ENCODE measurements at places on chromosomes 13 and 19.

DNA sequence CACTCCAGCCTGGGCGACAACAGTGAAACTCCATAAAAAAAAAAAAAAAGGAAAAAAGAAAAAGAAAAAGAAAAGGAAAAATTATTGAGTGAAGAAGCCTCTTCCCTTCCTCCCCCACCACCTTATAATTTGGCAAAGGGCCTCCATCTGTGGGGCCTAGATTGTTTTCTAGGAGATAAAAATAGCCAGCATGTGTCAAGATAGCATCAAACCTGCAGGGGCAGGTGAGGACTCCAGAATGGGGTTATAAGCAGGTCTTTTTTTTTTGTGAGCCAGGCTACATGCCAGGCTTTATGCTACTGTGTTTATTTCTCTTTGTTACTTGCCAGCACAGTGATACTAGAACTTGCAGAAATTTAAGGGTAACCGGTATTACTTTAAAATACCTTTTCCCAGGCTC is 11.7 kb upstream of the TRIM13 start:
- no peak for DNase-seq
- H3K27me3 ChIP-seq, result no peaks in the 10 kb centered on the region
- H3K4me1 ChIP-seq, result peaks cover 10% of the 10 kb centered on the region
- no peak overlapping the region for H3K4me3 ChIP-seq
- H3K36me3 ChIP-seq, result peaks cover 5% of the 10 kb centered on the region

DNA sequence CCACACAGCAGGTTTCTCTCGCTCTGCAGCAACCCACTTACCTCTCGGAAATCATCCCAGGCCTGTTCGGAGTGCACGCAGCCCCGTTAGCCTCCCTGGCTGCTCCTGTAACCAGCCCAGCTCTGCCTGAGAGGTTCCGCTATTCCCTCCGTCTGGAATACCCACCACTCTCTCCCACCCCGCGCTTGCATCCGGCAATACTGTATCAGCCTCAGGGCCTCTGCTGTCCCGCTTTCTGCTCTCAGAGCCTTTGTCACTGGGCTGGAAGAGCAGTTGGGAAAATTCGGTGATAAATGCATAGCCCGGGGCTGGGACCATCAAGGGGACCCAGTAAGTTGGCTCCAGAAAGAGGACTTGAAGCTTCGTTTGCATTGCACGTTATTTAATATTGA is 759 bp upstream of the TLE6 start:
- H3K36me3 ChIP-seq, result no peaks in the 10 kb centered on the region
- no peaks in the 10 kb centered on the region for H3K27me3 ChIP-seq
- H3K27ac ChIP-seq, result peak overlapping the region; percentile 65
- H3K4me3 ChIP-seq, result peak overlapping the region; percentile 51

DNA sequence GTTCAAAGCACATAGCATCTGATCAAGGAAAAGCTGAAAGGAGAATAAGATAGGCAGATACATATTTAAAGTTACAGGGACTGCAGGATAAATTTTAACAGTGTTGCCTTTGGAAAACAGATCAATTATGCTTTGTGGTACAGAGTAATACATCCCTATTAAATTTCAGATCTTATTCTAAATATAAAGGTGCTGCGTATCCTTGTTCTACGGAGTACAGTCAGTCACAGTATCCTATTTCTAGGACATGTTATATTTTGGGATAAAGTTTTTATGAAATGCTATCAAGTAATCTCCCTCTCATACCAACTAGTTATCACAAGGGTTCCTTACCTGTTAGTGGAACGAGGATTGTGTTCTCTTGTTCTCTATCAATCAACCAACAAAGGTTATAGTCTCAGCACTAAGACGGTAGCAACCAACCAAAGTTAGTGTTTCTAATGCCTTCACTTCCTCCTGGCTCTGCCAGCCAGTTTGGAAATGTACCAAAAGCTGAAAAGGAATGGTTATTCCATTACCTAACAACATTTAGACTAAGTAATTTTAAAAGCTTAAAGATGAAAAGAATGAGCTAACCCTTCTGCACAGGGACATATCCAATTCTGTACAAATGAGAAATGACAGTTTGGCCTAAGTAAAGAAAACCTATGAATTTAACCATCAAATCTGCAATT is 35.2 kb downstream of the TSC22D1 start:
- no peaks in the 10 kb centered on the region for H3K36me3 ChIP-seq
- H3K27me3 ChIP-seq, result no peaks in the 10 kb centered on the region
- no peak overlapping the region for H3K27ac ChIP-seq
- H3K4me3 ChIP-seq, result no peak overlapping the region
- peaks cover 11% of the 10 kb centered on the region for H3K4me1 ChIP-seq

- H3K27me3 ChIP-seq, result no peaks in the 10 kb centered on the region
- DNase-seq, result no peak
- H3K4me1 ChIP-seq, result peaks cover 52% of the 10 kb centered on the region
- H3K4me3 ChIP-seq, result no peak overlapping the region
- H3K36me3 ChIP-seq, result no peaks in the 10 kb centered on the region
Measured at GRCh38 chr13:36885901-36886300, 34.1 kb downstream of the SMAD9 start.

- H3K4me3 ChIP-seq, result no peak overlapping the region
- no peaks in the 10 kb centered on the region for H3K27me3 ChIP-seq
- DNase-seq, result no peak
- no peak overlapping the region for H3K27ac ChIP-seq
- H3K4me1 ChIP-seq, result peaks cover 6% of the 10 kb centered on the region
Measured at GRCh38 chr13:68185444-68186141, 955.5 kb upstream of the PCDH9 start.

- no peak overlapping the region for H3K4me3 ChIP-seq
- no peaks in the 10 kb centered on the region for H3K27me3 ChIP-seq
- H3K4me1 ChIP-seq, result no peaks in the 10 kb centered on the region
- no peak for DNase-seq
- no peaks in the 10 kb centered on the region for H3K36me3 ChIP-seq
Measured at GRCh38 chr19:50573741-50574461, 5.7 kb upstream of the LRRC4B start.

DNA sequence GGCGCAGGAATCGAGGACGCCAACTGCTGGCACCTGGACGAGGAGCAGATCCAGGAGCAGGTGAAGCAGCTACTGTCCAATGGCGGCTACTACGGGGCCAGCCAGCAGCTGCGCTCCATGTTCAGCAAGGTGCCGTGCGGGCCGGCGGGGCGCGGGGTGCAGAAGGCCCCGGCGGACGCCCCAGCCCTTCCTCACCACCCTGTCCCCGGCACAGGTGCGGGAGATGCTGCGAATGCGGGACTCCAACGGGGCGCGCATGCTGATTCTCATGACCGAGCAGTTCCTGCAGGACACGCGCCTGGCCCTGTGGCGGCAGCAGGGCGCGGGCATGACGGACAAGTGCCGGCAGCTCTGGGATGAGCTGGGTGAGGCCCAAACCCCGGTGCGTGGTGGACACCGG is 13.6 kb downstream of the ZSWIM4 start:
- no peak for DNase-seq
- peaks cover 49% of the 10 kb centered on the region for H3K36me3 ChIP-seq
- H3K27me3 ChIP-seq, result no peaks in the 10 kb centered on the region
- no peak overlapping the region for H3K4me3 ChIP-seq
- no peak overlapping the region for H3K27ac ChIP-seq
- H3K4me1 ChIP-seq, result peaks cover 5% of the 10 kb centered on the region

DNA sequence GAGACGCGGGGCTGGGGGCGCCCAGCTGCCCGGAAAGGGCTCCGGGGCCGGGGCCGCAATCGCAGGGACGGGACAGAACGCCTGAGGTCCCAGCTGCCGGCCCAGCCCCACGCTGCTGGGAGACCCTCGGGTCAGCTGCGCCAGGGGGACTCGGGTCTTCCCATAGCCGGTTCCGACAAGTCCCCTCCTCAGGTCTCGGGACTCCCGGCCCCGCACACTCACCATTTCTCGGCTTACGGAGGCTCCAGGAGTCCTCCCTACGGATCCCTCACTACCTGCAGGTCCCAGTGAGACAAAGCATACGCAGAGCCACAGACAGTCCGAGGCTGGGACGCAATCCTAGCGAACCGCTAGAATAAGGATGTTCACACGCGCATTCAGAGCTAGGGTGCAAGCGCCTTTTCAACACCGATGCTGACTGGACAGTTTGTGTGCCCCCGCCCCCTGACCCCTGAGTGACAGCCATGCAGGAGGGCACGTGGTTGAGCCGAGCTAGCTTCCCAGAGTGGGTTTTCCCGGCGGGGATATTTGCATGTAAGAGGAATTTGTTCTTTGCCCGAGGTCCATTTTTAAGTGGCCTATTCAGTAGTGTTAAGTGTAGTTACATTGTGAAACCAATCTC is 13.6 kb downstream of the ZNF490 start:
- H3K36me3 ChIP-seq, result peaks cover 28% of the 10 kb centered on the region
- H3K4me1 ChIP-seq, result no peaks in the 10 kb centered on the region
- H3K27ac ChIP-seq, result no peak overlapping the region
- H3K27me3 ChIP-seq, result no peaks in the 10 kb centered on the region
